NCI-H2081 (cell line): ENCODE measurements at places on chromosomes 3 and 15.

DNA sequence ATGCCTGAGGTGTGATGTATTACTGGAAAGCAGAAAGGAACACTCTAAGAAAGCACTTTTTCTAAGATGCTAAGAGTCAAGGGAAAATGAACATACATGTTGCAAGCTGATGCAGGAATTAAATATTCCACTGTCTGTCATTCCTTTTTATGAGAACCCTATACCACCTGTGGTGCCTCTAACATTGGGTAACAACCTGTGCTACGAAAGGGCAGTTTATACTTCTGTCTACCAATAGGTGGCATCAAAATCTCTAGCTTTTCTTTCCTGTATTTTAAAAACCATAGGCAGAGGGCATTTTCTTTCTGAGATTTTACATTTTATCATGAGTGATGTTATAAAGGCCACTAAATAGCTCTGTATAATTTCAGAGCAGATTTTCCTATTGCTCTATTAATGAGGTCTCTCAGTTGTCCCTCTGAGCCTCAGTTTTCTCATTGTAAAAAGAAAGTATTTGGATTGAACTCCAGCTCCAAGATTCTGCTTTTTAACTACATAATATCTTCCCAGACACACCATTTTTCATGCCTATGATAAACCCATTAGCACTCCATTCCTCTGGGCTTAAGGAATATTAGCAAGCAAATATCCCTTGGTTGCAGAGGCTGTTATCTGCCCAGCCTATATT lies 3.5 kb upstream of the CPNE4 start:
- peak; percentile 75 for DNase-seq

GRCh38 chr15:62474771-62475124 lies 309.7 kb upstream of the C2CD4B start:
- no peak for DNase-seq

DNA sequence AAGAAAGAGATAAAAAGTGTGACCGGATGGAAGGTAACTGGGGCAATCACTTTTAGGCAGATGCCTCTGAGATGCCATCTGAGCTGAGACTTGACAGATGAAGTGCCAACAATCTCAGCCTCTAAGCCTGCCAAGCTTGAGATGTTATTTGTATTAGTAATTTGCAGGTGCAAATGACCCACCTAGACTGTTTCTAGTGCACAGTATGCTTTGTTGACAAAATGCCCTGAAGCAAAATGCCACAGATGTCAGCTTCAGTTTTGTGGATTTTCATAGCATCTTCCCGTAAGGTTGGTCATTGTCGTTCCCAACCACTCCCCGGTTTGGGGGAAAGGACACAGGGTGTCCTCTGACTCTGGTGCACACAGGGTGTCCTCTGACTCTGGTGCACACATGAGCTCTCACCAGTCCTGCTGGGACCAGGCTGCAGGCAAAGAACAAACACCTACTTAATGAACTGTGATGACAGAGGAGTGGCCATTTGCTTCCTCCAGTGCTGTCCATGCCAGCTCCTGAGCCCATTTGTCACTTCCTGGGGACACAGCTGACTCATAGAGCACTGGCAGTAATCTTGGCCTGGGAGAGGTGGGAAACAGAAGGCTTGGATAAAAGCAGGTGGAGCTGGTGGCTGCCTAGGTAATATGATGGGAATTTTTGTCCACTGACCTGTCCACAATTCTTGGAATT lies 16.7 kb upstream of the PPP1R2 start:
- peak; percentile 95 for DNase-seq

GRCh38 chr15:65626856-65627255 lies 5.1 kb downstream of the SLC24A1 start:
- DNase-seq = no peak

- no peak for DNase-seq
These were observed 53.9 kb downstream of the RLBP1 start for GRCh38 chr15:89167267-89168176.

DNA sequence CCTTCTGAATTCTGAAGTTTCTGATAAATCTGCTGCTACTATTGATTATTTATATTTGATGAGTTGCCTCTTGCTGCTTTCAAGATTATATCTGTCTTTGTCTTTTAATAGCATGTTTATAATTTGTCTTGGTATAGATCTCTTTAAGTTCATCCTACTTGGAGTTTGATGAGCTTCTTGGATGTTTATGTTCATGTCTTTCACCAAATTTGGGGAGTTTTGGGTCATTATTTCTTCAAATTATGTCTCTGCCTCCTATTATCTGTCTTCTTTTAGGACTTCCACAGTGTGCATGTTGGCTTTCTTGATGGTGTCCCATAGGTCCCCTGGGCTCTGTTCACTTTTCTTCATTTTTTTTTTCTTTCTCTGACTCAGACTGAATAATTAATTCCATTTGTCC lies 32.3 kb upstream of the EDEM1 start:
- no peak for DNase-seq

DNA sequence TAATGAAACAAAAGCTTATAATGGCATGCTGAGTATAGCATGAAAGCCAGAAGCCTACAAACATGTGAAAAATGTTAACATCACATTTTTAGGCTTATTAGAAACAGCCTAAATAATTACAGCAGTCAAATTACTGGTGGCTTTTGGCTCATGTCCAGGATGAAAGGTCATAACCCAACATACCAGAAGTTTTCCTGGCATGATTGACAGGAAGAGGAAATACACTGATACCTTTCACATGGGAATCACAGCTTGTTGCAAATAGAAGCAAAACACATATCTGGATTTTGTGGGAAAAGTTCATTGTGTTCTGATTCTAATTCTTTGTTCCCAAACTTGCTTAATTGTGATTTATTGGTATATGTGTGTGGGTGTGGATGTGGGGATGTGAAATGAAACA lies 393.5 kb upstream of the ARRDC4 start:
- no peak for DNase-seq

GRCh38 chr3:17336291-17336690 lies 406.1 kb downstream of the TBC1D5 start:
- peak; percentile 13 for DNase-seq

DNA sequence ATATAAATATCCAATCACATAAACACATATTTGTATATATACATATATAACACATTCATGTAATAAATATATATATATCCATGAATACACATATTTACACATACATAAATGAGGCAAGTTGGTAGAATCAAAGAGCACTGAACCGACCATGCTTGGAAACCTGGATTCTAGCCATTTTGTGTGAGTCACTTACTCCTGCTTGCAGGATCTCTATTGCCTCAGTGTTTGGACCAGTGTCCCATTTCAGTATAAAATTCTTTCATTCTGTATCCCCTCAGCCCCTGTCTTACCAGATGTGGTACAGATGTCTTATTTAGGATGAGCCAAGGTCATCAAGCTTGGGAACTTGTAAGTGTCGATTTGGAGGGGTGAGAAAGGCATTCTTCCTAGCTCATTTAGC lies 391.4 kb upstream of the FRG2C start:
- no peak for DNase-seq

- no peak for DNase-seq
These were observed 111.4 kb upstream of the PLAAT1 start for GRCh38 chr3:193129607-193130006.

- DNase-seq = no peak
These were observed 101.7 kb downstream of the ZNF609 start for GRCh38 chr15:64562003-64562640.

DNA sequence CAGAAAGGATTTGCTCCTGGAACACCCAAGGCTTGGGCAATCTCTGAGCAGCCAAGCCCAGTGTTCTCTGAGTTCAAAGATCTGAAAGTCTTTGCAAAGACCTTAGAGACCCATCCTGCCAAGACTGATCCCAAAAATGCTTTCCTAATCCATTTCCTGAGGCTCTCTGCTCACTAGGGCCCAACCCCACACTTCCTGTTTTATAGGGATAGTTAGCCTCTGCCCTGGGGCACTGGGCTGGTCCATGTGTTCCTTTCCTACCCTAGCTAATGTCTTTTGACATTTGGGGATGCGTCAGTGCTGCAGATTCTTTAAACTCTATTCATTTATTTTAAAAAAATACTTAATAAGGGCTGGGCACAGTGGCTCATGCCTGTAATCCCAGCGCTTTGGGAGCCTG lies 372.7 kb downstream of the ROBO2 start:
- no peak for DNase-seq

GRCh38 chr15:57552678-57553334 lies 38.9 kb upstream of the MYZAP start:
- no peak for DNase-seq

GRCh38 chr3:186772701-186773417 lies 10.5 kb upstream of the EIF4A2 start:
- DNase-seq = no peak

- peak; percentile 78 for DNase-seq
These were observed 611 bp upstream of the BNIP2 start for GRCh38 chr15:59689626-59690236.

DNA sequence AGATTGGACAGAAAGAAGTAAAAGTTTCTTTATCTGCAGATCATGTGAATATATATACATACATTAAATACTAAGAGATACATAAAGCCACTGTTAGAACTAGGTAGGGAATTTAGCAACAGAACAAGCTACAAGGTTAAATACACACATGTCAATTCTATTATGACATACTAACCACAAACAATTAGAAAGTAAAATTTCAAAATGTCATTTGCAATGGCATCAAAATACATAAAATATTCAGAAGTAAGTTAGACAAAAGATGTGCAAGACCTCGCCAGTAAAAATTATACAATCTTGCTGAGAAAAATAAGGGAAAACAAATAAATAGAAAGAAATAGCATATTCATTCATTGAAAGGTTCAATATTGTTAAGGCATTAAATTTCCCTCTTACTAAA lies 200.0 kb upstream of the HES1 start:
- DNase-seq = no peak
